ENCODE measurements at places on chromosomes 1 and 21.

GRCh38 chr1:9794081-9794480 is 29.7 kb downstream of the CLSTN1 start:
- DNase-seq = no peak

DNA sequence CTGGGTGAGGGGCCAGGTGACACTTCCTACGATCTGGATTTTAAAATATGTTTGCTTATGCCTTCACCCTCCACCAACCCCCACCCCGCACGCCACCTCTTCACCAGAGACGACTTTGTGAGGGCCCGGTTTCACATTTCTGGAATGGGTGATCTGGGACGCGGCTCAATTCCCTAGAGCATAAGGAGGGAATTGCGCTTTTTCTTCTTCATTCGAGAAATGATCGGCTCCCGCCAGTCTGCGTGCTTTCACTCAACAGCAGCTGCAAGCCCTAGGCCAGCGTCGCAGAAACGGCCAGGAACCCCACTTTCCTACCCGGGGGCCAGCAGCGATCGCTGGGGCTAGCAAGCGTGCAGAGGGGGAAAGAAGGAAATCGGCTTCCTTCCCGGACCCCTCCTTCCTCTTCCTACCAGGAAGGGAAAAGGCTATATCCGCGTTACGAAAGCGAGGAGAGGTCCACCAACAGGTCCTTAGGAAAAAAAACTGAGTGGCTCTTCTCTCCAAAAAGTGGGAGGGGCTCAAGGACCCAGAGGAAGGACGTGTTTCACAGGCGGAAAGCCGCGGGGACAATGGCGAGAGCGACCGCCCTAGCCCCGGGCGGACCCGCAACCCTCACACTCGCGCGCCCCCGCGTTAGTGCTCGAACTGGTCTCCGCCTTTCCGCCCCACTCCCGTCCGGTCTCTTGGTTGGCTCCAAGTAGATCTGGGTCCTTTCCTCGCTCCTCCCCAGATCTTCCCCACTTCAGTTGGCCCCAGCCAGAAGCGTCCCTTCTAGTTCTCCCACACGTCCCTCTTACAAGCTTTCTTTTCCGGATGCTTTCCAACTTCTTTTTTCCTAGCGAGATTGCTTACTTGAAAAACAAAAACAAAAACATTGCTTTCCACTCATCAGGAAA is 1.1 kb upstream of the ADAMTS1 start:
- no peak for DNase-seq

DNA sequence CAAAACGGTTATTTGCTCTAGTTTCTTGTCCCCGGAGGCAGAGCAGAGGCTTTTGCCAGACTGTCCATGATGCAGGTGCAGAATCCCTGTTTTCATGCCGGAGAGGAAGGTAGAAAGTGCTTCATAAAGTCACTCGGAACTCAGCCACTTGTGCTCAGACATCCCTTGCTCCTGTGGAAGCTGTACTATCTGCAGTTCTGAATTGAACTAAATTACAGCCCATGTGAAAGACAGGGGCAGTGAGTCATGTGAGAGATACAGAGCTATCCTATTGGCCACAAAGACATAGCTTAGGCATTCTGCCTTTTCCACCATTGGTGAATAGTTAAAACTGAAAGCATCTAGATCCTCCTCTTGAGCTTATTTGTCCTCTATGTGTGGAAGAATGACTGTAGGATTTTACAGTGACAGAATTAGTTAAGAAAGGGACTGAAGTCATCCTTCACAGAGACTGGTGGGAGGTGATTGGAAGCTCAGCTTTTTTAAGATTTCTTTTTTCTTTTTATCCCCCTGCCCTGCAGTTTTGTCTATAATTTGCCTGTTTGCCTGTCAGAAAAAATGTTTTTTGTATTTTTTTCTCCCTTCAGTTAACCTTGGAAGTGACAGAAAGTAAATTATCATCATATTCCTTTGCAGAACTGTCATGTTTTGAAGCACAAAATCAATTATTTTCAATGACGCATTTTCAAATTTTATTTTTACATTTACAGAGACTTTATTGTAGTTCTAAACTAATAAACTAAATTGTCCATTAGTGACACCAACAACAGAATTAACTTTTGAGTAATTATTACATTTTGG is 298.6 kb downstream of the PTPRC start:
- DNase-seq = peak; percentile 17

- DNase-seq = no peak
Measured at GRCh38 chr1:153614906-153615305, 1.2 kb downstream of the S100A14 start.

DNA sequence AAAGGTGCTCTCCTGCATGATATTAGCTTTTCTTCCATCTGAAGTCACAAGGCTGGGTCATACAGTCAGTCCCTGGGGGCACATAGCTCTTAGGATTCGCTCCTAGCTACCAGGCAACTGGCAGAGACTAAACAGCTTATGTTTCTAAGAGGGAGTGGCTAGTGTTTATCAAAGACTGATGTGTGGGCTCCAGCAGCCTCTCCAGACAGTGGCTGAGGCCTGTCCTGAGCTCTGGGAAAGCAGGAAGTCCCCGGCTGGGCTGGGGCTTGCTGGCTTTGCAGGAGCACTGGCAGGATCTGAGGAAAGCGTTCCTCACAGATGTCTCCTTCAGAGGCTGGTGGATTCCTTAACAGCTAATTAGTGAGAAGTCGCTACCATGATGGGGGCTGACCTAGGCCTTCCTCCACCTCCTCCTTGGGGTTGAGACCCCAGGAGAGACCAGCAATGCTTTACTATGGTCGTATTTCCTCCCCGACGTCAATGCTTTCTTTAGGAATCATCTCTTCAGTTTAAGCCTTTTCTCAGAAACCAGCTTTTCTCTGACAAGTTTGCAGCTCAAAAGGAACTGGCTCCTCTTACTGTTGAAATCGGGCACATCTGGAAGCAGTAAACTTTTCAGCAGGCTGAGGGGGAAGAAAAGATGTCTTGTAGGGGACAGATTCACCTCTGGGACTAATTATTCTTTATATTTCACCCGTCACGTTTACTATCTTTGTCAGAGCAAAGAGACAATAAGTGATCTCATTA is 33.5 kb upstream of the HHAT start:
- no peak for DNase-seq

DNA sequence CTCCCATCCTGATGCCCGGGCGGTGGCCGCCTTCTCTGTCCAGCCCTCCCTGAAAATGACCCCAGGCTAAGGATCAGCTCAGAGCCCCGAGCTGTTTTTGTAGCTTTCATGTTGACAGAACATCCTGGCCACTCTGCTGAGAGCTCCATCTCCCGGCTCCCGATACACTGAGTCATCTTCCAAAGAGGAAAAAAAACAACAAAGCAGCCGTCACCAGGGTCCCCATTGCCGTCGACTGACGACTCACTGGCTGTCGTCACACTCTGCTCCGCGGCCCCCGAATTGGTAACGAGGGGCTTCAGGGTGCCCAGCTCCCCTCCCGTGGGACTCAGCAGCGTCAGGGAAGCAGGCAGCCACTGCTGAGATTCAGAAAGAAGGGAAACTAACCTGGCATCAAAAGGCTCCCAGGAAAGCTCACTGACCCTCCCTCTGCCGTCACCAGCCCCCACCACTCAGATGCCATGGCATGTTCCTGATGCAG is 67.2 kb downstream of the CD46 start:
- no peak for DNase-seq

DNA sequence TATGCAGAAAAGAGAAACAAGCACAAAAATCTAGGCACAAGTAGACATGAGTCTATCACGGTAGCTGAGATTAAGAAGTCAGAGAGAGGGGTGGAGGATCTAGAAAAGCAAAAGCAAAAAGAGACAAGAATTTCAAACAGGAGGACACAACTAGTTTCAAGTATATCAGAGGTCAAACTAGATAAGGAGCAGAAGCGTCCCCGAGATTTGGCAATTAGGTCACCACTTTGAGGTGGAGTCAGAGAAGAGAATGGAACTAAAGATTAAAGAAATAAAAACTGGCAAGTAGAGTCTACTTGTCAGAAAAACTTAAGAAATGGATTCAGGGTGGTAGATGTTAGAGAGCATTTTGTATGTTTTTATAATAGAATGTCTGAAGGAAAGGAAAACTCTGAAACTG is 2.3 kb downstream of the SF3B4 start:
- no peak for DNase-seq

- DNase-seq = no peak
Measured at GRCh38 chr1:206957639-206958038, 11.4 kb upstream of the PIGR start.

- DNase-seq = no peak
Measured at GRCh38 chr1:146012703-146013558, 8.6 kb downstream of the HJV start.
